Adrenal gland (tissue), 19 donors: ENCODE measurements at places on chromosomes 5 and 9. TPM values are rescaled to one million over a fixed set of nuclear protein-coding genes. Genes with fewer than 3 reads are reported as not detected.

Gene SPINK4
- total RNA-seq: 1.7 TPM

Gene PCDHA1
- total RNA-seq: not detected

Gene ADAMTS16
- total RNA-seq: not detected

DNA sequence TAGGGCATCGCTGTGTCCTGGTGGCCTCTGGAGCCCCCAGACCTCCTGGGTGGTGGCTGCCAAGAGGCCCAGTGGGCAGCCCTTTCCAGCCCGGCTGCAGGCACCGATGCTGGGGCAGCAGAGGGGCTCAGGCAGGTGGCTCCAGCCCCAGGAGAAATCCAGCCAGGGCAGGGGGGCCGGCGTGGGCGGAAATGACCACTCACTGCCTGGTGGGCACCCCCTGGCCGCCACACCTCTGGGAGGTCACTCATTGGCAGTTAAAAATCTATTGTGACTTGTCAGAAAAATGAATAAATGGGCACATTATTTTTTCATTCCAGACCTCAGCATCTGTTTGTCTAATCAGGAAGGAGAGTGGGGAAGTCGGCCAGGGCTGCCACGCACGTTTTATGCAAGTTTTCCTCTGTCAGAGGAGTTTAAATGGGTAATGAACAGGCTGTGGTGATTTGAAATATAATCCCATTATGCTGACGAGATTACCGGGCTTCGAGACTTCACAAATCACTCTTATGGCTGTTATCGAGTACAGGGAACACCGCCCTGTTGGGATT is 171.9 kb downstream of the GAPVD1 start:
- H3K27ac ChIP-seq: no peak overlapping the region
- H3K36me3 ChIP-seq: peaks cover 2% of the 10 kb centered on the region
- no peaks in the 10 kb centered on the region for H3K4me1 ChIP-seq
- DNase-seq: no peak
- no peak overlapping the region for H3K4me3 ChIP-seq
- no peaks in the 10 kb centered on the region for H3K27me3 ChIP-seq

DNA sequence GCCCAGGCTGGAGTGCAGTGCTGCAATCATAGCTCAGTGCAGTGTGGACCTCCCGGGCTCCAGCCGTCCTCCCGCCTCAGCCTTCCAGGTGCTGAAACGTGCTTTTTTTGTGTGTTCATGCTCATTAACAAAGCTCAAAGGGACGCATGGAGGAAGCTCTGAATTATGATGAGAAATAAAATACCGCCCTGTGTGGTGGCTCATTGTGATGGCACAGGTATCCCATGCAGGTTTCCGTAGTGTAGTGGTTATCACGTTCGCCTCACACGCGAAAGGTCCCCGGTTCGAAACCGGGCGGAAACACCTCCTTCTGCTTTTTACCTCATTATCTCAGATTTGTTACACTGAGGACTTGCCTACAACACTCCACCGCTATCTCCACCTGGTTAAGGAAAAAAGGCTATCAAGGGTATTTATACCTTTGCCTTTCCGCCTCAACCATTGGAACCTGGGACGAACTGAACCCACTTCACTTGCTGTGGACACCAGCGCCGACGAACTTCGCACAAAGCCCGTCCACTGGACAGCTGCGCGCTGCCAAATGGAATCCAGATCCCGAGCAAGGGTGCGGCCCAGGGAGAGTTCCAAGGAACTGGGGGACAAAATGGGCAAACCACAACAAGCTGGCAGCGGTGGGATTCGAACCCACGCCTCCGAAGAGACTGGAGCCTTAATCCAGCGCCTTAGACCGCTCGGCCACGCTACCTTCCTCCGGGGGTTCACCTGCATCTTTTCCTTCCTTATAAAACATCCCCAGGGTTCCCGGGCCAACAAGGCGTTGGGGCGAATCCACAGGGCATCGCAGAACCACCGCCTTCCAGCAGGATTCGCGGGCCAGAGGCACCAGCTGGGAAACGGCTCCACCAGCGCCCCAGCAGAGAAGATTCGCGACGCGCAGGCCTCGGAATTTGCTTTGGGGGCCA is 26.3 kb downstream of the OR2V2 start:
- H3K4me3 ChIP-seq: no peak overlapping the region
- no peaks in the 10 kb centered on the region for H3K4me1 ChIP-seq
- no peak for DNase-seq
- H3K27me3 ChIP-seq: peaks cover 69% of the 10 kb centered on the region
- H3K27ac ChIP-seq: no peak overlapping the region
- H3K36me3 ChIP-seq: no peaks in the 10 kb centered on the region

GRCh38 chr9:69976152-69976551 is 67.5 kb upstream of the MAMDC2 start:
- DNase-seq: no peak
- no peaks in the 10 kb centered on the region for H3K27me3 ChIP-seq
- H3K4me1 ChIP-seq: no peaks in the 10 kb centered on the region
- no peak overlapping the region for H3K27ac ChIP-seq
- no peak overlapping the region for H3K4me3 ChIP-seq

Gene CMYA5
- total RNA-seq: 0.12 TPM

Gene OMD
- total RNA-seq: 3.8 TPM

- H3K27me3 ChIP-seq: no peaks in the 10 kb centered on the region
- H3K36me3 ChIP-seq: no peaks in the 10 kb centered on the region
- DNase-seq: no peak
- H3K4me3 ChIP-seq: no peak overlapping the region
- peak overlapping the region; percentile 78 for H3K27ac ChIP-seq
Measured at GRCh38 chr5:125411071-125411743, 664.8 kb upstream of the ZNF608 start.

Gene CYLC2
- total RNA-seq: not detected

DNA sequence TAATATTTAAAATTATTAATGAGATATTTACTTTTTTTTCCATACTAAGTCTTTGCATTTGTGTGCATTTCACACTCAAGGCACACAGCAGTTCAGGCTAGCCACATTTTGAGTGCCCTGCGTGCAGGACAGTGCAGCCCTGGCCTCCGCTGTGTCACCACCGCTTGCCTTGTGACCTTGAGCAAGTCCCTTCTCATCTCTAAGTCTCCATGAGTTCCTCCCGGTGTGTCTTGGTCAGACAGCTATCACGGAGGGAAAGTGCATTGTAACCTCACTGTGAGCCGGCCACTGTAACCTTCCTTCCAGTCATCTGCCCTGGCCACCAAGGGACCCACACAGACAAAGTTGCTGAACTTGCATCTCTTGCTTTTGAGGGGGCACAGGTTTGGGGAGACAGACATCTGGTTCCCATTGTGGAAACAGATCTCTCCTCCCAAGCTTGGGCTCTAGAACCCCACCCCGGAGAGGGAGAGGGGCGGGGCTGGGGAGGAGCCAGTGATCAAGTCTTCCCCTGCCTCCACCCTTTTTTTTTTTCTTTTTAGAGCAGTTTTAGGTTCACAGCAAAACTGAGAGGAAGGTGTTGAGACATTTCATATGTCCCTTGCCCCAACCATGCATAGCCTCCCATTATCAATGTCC is 96.8 kb downstream of the C9orf50 start:
- no peaks in the 10 kb centered on the region for H3K36me3 ChIP-seq
- no peak overlapping the region for H3K27ac ChIP-seq
- DNase-seq: no peak
- no peaks in the 10 kb centered on the region for H3K27me3 ChIP-seq

Gene TLX3
- total RNA-seq: not detected

Gene HTR4
- 0.11 TPM for total RNA-seq

Gene MEF2C
- total RNA-seq: 51.7 TPM
